ENCODE measurements at places on chromosomes 4 and X. TPM values are rescaled to one million over a fixed set of nuclear protein-coding genes. Genes with fewer than 3 reads are reported as not detected.

Gene AWAT2
- not detected for total RNA-seq

Gene PAGE2
- not detected for total RNA-seq

Gene HMX1
- total RNA-seq: not detected

Gene POU3F4
- not detected for total RNA-seq

Gene CYTL1
- total RNA-seq: 1.5 TPM

Gene NLRP2B
- total RNA-seq: not detected

All from ovary (tissue), 10 donors.